ENCODE measurements at places on chromosomes 1 and 21. TPM values are rescaled to one million over a fixed set of nuclear protein-coding genes. Genes with fewer than 3 reads are reported as not detected.

Gene PHC2
- total RNA-seq = 177 TPM

Gene ASPM
- 9.4 TPM for total RNA-seq

DNA sequence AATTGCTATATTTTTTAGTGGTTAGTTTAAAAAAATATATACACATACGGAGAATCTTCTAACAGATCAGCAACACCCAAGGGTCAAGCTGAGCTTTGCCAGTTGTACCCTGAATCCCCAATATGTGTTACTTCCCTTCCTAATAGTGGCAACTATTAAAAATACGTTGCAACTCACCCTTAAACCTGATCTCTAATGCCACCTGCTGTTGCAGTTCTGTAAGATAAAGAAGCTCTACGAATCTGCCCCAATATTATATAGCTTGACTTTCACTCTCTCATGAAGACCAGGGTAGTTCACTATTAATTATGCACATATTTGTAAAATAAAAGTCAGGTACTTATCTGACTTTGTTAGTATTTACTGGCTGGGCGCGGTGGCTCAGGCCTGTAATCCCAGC is 58.4 kb downstream of the ASH1L start:
- H3K27ac ChIP-seq = no peak overlapping the region
- H3K4me3 ChIP-seq = no peak overlapping the region
- H3K27me3 ChIP-seq = no peaks in the 10 kb centered on the region

DNA sequence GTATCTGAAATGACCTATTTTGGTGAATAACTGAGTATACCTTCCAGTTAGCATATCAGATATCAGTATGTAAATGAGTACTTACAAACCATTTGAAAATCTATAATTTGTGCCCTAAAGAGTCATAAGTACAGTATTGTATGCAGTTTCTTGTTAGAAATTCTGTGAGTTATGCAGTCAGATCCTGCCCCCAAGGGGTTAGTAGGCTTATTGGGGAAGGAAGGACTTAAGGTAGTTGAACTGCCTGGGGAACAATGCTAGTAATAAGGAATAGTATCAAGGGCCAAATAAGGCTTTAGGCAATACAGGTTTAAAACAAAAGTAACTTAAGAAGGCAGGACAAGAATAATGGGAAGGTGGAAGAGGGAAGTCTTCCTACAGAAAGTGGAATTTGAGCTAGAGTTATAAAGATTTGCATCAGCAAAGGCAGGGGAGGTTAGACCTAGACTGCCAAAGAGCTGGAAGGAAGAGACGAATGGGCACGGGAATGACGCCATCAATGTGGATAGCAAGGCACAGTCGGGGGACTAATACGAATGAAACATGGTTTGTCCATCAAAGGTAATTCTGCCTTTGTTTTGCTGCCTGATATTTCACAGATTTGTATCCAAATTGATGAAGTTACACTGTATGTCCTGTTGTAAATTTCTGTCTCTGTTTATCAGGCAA is 182.9 kb upstream of the DPYD start:
- no peak for DNase-seq
- no peak overlapping the region for H3K4me3 ChIP-seq
- H3K4me1 ChIP-seq = no peaks in the 10 kb centered on the region

- no peak overlapping the region for H3K4me3 ChIP-seq
- H3K36me3 ChIP-seq = peaks cover 1% of the 10 kb centered on the region
- DNase-seq = no peak
- H3K27me3 ChIP-seq = no peaks in the 10 kb centered on the region
These were observed 221.4 kb downstream of the BACH1 start for GRCh38 chr21:29520171-29520570.

GRCh38 chr1:186633116-186633515 is 47.1 kb downstream of the PTGS2 start:
- no peaks in the 10 kb centered on the region for H3K36me3 ChIP-seq
- no peak overlapping the region for H3K27ac ChIP-seq
- DNase-seq = no peak
- peaks cover 5% of the 10 kb centered on the region for H3K4me1 ChIP-seq
- H3K27me3 ChIP-seq = peaks cover 4% of the 10 kb centered on the region

DNA sequence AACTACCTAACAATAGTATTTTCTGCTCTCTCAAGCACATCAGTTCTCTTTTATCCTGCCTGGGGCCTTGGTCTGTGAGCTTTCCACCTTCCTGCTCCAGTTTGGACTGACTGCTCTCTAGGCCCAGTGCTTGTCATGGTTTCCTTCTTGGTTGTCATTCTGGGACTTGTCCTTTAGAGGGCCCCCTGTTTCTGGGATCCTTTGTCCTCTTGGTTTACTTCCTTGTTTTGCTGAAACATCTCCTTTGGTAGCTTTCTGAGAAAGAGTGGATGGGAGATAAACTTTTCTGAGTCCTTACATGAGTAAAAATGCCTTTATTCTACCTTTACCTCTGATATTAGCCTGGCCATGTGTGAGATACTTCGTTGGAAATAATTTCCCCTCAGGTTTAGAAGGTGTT is 4.7 kb downstream of the SLC1A7 start:
- H3K36me3 ChIP-seq = no peaks in the 10 kb centered on the region
- peaks cover 9% of the 10 kb centered on the region for H3K27me3 ChIP-seq
- DNase-seq = no peak
- peaks cover 14% of the 10 kb centered on the region for H3K4me1 ChIP-seq

All from endothelial cell (in vitro differentiated cells).